ENCODE measurements at places on chromosomes 13 and 19.
A peak's percentile ranks its signal among the peaks of the same experiment; 100 is the strongest.

DNA sequence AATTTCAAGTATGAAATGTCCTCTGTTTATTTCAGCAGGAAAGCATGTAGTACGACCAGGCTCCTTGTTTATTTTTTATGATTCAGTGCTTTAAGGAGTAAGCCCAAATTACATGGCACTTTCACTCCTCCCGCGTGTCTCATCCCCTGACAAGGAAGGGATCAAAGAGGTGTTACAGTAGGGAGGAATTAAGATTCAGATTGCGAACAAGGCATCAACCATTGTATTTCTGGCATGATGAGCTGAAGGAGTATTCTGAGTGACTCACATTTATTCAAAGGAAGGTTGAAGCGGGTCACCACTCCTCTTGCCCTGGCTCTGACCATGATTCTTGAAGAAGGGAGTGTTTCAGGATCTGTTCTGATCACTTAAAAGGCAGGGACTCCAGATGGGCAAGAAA is 46.1 kb upstream of the CNMD start:
- DNase-seq, result no peak

GRCh38 chr19:41218615-41219507 is at the start of gene AXL:
TSS of gene AXL (plus strand) at chr19:41219223. CDS start at chr19:41219393, 170 bp downstream.
- DNase-seq, result no peak

GRCh38 chr13:108263621-108264355 is 5.7 kb upstream of the TNFSF13B start:
- no peak for DNase-seq

- DNase-seq, result no peak
Measured at GRCh38 chr13:67829641-67830040, 599.5 kb upstream of the PCDH9 start.

DNA sequence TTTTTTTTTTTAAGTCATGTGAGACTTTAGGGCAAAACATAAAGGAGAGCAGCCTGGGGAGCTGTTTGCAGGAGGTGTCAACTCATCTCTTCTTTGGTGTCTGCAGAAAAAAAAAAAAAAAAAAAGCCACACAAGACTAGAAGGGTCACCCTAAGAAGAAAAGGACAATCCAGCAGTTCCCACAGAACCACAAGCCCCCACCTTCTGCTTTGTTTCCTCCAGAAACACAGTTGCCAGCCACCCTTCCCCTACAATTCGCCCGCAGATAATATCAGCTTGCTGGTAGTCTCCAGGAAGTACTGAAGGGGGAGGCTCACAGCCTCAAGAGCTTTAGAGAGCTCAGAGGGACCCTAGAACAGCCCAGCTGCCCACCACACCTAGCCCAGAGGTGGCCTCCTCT is 22.3 kb upstream of the ZBTB7A start:
- peak; percentile 85 for DNase-seq

DNA sequence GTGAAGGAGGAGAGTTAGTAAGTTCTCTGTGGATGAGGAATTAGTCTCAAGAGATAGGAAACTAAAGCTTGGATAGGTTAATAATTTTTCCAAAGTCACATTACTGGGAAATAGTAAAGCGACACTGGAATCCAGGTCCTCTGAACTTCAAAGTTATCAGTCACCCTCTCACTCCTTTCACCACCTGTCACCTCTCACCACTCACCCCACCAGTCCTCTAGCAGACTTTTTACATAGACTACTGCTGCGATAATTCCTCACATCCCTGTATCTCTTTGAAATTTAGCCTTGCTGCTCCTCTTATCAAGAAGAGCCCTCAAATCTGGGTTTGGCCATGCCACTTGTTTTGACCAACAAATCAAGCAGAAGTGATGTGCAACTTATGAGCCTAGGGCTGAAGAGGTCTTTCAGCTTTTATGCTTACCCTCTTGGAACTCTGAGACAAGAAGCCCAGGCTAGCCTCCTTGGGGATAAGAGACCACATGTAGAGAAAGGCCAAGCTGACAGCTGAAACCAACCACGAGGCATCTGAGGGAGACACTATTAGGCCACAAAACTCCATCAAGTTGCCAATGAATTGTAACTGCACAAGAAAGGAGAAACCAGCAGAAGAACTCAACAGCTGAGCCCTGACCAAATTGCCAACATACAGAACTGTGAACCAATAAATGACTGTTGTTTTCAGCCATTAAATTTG is 41.2 kb downstream of the STARD13 start:
- no peak for DNase-seq

GRCh38 chr19:41225238-41226052 is 6.4 kb downstream of the AXL start:
- DNase-seq, result peak; percentile 30

- DNase-seq, result no peak
Measured at GRCh38 chr13:32472194-32472621, 44.3 kb upstream of the N4BP2L1 start.

DNA sequence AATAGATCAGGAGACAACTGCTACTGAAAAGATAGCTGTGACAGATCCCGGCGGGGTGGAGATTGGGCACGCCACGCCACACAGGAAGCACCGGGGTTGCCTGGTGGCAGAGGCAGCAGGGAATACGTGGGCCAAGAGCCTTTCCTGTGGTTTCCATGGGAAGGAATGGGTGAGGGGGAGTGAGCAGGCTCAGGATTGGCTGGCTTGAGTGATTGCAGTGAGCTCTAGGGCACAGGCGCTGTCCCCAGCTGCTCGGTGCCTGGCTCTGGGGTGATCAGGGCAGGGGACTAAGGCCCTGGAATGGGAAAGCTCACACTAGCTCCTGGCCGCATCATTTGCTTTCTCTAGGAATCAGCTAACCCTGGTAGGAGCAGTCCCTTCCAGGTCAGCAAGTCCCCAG is 166.1 kb downstream of the USP12 start:
- no peak for DNase-seq

DNA sequence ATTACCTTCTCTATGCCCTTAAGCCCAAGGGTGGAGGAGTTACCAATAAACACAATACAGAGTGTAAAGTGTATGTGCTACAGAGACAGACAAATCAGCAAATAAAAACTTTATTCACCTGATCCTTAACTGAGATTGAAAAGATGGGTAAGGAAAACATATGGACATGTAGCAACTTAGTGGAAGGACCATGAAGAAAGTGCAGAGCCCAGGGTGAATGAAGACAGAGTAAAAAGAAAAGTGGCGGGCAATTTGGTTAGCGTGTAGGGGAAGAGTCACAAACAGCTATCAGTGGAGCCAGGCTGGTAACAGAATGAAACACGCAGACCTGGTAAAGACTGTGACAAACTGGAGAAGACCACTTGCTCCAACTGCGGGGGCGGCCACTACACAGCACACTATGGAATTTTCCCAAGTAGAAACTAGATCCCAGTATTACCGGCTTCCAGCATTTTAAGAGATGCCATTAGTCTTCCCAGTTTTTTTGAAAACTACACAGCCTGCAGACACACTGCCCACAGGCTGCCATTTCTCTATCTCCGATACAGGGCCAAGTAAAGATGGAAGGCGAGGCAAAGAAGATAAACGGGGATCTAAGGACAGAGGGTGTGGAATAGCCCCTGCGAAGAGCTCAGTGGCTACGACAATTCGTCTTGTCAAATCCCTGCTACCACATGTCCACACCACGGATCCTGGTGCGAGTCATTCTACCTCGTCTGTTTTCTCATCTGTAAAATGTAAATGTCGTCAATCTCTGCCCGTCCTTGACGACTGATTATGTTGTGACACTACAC is 1.2 kb downstream of the UQCRFS1 start:
- DNase-seq, result peak; percentile 11

GRCh38 chr19:33277434-33277833 is 24.9 kb downstream of the CEBPA start:
- no peak for DNase-seq

DNA sequence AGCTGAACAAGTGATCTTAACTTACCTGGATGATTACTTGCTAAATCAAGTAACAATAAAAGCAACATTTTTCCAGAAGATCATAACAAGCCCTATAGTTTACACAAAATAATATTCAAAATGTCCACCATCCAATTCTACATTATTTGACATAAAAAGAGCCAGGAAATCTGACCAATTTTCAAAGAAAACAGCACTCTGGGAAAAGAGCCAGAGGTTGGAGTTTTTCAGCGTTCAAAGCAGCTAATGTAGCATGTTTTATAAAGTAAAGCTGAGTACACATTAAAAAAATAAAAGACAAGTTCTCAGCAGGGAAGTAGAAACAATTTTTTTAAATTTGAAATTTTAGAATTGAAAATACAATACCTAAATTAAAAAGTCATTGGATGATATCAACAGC is 62.6 kb downstream of the UFM1 start:
- DNase-seq, result no peak

DNA sequence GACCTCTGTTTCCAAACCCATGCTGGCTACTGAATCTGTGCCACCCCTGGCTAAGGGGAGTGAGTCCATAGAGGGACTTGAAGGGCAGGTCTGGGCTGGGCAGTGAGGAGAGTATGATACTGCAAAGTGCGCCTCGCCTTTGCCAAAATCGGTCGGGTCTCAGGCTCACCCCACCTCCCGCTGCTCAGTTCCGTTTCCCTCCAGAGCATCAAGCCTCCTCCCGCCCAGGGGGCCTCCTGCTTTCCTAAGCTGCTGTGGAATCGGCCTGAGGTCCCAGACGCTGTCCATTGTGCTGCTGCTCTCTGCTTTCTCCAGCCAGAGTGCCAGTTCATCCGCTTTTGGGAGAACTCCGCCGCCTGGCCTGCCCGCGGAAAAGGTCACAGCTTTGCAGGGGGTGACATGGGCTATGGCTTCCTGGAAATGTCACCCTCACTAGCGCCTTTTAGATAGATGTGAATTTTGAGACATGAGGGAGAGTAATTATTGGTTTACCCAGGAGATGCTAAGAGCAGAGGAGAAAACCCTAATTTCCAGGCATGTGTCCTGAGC is 1418.4 kb downstream of the UQCRFS1 start:
- DNase-seq, result no peak

GRCh38 chr19:17309965-17310461 is 650 bp downstream of the DDA1 start:
- DNase-seq, result no peak

DNA sequence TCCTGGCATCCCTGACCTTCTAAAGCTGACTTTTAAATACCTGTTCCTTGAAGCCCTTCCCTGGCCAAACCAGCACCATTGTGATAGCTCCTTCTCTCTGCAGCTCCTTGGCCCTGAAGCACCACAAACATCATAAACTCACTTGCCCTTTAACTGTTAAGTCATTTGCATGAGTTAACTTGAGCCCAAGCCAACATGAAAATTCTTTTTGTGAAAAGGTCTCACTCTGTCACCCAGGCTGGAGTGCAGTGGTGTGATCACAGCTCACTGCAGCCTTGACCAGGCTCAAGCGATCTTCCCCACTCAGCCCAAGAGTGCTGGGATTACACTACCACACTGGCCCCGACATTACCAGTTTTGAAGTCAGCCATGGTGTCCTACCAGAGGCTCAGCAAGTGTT is 87.8 kb downstream of the ZIC5 start:
- no peak for DNase-seq

DNA sequence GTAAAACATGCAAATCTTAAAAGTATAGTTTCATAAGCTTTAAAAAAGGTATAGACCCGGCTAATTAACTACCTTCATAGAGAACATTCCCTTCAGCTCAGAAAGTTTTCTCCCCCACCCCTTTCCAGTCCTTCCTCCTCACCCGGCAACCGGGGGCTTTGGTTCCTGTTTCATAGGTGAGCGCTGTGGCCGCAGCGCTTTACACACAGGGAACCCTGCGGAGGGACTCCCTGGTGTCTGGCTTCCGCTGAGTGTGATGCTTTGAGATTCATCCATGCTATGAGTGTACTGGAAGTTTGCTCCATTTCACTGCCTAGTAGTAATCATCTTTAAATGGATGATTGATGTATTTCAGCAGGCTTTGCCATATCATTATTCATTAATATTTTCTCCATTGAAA is 26.0 kb upstream of the PABPC3 start:
- no peak for DNase-seq

GRCh38 chr13:61040181-61040580 is 375.5 kb downstream of the PCDH20 start:
- DNase-seq, result no peak

DNA sequence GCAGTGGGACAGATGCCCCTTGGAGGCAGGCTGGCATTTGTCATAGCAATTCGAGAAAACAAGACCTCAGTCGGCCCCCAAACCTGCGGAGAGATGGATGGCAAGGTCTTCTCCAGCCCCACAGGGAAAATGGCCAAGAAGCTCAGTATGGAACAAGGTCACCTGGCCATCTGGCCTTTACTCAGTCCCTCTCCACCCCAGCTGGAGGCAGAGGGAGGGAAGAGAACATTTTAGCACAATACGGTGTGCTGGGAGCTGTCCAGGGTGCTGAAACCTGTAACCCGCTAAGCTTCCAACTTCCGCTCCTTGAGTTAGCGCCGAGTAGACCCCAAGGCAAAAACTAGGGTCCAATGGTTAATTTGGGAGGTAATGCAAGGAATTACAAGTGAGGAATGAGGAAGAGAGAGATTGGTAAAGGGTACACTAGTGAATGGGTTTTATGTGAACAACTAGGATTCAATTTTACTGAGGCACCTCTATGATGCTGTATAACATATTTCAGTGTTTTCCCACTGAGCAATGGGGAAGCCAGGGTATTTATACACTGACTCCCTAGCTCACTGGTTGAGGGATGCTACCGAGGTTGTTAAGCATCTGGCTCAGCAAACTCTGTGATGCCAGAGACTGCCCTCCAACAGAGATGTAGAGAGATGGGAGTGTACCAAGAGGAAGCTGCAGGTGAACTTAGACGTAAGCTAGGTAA is 64.3 kb downstream of the CACNA1A start:
- DNase-seq, result peak; percentile 44

DNA sequence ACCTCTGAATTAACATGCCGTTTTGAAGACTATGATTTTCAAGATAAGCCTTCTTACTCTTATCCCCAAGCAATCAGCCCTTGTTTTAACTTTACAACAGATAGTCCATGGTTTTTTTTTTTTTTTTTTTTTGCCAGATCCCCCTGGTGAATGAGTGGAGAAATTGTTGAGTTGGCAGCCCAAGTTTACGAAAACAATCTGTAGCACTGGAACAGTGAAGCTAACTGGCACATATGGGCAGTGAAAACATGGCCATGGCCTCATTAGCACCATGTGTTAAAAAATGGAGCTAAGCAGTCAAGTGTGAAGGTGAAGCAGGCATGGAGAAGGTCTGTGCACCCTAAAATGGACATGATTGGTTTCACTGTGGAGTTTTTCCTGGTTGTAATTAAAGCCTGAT is 812.1 kb upstream of the MIR17HG start:
- no peak for DNase-seq

GRCh38 chr13:111074826-111075225 is 40.3 kb upstream of the ARHGEF7 start:
- DNase-seq, result no peak

GRCh38 chr13:31012655-31013024 is 80.2 kb downstream of the TEX26 start:
- no peak for DNase-seq

DNA sequence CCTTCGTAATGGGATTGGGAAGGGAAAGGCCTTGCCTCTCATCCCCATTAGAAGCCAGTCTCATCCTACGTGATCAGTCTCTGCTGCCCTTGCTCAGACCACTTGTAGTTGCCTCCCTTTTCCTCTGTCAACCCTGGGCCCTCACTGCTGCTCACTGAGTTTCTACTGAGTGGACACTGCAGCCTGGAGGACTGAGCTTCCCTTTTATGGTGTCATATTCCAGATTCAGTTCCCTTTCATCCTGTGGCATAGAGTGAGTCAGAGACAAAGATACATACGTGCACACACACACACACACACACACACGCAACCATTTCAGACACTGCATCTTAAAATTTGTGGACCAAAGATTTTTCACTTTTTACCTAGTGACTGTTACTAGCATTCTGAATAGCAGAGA is 56.6 kb downstream of the COG3 start:
- no peak for DNase-seq

All from CD8-positive, alpha-beta T cell (primary cell).